Stimulated activated CD8-positive, alpha-beta memory T cell treated with anti-CD3 and anti-CD28 coated beads, Interleukin-7, amount 100 ng/mL, for 4 hours (primary cell): ENCODE measurements at places on chromosomes 5 and 9.

DNA sequence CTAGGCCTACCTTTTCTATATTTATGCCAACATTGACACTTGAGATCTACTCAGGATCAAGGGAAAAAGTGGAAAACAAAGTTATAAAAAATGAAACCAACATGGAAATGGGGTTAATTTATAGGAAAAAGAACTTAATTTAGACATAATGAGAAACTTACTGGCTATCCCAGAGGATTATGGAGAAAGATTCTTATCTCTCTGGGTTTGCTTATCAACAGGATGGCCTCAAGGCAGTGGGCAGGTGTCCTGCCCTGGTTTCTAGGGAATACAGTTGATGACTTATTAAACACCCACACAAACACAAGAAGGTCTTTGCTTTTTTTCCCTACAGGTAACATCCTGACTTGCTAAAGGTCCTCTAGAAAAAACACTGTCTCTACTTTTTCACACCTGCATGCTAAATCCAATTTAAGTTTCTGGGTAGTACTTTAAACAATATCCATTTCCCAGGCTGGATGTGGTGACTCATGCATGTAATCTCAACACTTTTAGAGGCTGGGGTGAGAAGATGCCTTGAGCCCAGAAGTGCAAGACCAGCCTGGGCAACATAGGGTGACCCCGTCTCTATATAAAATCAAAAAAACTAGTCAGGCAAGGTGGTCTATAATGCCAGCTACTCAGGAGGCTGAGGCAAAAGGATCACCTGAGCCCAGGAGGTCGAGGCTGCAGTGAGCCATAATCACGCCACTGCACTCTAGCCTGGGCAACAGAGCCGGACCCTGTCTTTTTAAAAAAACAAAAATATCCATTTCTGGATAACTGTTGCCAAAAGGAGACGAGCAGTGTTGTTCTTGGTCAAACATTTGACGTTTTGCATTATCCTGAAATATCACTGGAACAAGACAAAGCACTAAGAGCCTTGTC is 6.6 kb upstream of the ZNF608 start:
- no peak for DNase-seq

DNA sequence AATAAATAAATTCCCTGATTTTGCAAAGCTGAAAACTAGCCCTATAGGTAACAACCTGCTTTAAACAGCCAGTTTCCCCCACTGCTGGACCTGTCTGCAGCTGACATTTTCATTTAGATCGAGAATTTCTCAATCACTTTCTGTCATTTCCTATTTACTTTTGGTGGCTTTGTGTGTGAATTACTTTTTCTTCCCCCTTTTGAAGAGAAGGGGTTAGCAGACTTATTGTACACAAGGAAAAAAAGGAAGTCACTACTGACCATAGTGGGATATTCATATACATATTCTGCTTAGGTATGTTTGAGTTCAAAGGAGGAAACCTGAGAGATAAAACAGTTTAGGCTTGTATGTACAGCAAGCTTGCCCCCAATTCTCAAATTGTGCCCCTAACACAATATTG is 27.0 kb upstream of the IFNB1 start:
- no peak for DNase-seq

GRCh38 chr9:109496841-109497225 is 1.3 kb downstream of the PTPN3 start:
- DNase-seq: no peak

- DNase-seq: no peak
Observed at GRCh38 chr5:109186759-109187158, 223.0 kb downstream of the PJA2 start.
